GOT3 (cell line): ENCODE measurements at places on chromosomes 4 and X.

DNA sequence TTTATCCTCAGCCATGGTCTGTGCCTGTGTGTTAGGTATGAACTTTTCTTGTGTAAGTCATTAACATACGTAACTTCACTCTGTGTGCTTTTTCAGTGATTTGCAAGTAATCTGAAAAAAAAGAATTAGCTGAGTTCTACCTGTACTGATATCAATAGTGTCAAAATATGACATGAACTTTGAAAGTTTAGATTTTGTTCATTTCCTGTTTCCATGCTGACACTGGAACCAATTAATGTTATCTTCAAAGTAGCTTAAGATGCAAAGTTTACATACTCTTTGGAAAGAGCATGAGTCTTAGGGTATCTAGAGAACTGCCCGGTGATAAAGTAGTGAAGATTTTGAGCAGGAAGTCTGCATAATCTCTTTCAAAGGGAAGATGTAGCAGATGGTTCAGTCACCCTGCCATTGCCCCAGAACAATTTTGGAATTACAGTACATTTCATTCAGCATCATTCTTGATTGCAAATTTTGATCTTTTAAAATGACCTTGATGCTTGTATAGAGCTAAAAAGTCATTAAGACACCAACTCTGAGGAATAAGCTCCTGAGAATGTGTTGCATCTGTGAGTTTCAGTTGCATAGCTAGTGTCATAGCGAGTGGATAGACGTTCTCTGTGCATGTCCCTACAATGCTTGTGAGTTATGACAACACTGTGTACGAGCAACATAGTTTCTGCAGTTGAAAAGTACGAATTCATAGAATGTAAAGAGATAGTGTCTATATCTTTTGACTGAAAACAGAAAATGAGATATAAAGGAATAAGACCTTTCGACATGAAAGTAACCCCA is 130.5 kb downstream of the PTTG2 start:
- DNase-seq = no peak

DNA sequence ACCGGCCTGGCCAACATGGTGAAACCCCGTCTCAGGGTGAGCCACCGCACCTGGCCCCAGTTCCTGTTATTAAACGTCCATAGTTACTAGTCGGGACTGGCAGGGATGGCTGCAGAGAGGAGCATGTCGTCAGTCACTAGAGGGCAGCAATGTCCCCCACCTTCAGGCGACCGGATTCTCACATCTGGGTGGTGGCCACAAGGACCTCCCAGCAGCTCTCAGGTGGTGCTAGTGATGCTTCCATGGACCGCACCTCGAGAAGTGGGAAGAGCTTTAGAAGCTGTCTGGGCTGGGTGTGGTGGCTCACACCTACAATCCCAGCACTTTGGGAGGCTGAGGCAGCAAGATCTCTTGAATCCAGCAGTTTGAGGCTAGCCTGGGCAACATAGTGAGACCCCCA is 13.3 kb upstream of the IL3RA start:
- DNase-seq = no peak

DNA sequence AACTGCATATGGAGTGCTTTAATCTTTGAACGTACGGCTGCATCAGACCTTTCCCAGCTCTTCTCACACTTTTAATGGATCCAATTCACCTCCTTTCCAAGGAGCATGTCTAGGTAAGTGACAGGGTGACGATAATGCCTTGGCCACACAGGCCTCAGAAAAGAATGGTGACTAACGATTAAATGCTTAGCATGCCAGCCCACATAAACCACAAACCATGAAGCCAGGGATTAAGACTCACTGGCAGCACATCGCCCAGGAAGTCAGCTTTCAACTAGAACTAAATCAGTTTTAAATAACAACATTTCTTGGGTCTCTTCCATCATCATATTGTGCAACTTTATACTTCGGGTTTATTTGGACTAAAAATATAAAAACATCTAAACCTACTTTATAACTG is 28.7 kb downstream of the INPP4B start:
- DNase-seq = no peak

- DNase-seq = no peak
Observed at GRCh38 chr4:1968686-1969295, 40.0 kb downstream of the NELFA start.

DNA sequence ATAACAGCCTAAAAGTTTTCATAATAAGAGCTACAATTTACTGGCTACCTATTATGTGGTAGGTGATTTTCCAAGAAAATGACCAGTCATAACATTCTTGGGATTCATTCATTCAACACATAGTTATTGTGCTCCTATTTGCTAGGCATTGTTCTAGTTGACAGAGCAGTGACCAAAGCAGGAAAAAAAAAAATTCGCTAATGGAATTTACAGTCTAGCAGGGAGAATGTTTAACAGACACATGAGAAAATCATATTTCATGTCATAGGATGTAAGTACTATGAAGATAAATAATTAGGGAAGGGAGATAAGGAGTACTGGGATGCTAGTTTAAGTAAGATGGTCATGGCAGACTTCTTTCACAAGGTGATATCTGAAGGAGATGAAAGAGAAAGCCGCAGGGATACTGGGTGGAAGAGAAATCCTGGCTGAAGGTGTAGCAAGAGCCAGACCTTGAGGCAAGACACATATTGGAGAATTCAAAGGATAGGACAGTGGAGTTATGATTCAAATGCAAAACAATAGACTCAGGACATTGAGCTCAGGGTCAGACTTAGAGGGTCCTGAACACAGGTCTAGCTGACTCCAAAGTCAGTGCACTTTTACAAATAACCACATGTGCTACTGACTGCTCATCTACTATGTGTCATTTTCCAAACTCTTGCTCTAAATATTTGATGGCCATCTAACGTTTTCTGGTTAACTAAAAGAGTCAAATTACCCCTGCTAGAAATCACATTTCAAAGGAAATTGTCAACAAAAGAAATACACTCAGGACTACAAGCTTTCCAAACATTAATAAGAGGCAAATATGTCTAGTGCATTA is 20.4 kb downstream of the SPCS3 start:
- no peak for DNase-seq

DNA sequence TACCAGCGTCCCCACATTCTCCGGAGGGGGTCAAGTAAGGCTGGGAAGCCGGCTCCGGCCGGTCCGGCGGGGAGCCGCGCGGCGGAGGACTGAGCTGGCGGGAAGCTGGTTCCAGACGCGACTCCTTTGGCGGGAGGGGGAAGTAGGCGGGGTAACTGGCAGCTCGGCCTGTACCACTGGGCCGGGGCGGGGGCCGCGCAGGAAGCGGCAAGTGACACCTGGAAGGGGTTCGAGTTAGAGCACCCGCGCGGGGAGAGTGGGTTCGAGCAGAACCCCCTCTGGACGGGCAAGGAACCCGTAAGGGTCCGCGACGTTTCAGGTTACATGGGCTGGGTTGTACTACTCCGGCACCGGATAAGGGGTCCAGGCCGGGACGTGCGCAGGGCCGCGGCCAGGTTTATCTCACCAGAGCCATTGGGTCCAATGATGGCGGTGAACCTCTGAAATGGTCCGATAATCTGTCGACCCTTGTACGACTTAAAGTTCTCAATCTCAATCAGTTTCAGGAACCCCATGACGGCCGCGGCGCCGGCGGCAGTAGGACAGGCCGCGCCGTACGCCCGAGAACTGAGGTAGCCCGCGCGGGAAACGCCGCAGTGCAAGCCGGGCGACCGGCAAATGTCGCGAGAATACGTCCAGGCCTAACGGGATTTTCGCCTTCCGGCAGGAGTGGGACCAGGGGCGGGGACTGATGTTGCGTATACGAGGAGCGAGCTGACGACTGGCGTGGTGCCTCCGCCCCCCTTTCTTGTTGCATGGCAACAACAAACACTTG is at the start of gene SMC1A:
Gene SMC1A (minus strand): TSS at position 569 of the 775 bp plus-strand sequence. CDS start 54 bp downstream, at position 515.
- peak; percentile 87 for DNase-seq

- DNase-seq = no peak
Observed at GRCh38 chrX:76148041-76148665, 24.7 kb upstream of the PBDC1 start.

DNA sequence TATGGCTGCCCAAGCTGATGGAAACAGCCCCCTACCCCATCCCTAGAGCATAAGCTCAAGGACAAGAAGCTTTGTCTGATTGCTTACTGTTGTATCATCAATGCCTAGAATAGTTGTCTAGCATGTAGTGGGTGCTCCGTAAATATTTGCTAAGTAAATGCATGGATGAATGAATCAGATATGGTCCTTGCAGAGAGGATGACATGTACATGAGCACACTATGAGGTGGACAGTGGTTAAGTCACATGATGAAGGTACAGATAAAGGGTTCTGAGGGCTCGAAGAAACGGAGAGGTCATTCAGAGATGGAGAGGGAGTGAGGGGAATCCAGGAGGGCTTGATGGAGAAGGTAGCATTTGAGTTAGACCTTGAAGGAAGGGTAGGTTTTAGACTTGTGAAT is 214.2 kb downstream of the RBMX2 start:
- DNase-seq = no peak

DNA sequence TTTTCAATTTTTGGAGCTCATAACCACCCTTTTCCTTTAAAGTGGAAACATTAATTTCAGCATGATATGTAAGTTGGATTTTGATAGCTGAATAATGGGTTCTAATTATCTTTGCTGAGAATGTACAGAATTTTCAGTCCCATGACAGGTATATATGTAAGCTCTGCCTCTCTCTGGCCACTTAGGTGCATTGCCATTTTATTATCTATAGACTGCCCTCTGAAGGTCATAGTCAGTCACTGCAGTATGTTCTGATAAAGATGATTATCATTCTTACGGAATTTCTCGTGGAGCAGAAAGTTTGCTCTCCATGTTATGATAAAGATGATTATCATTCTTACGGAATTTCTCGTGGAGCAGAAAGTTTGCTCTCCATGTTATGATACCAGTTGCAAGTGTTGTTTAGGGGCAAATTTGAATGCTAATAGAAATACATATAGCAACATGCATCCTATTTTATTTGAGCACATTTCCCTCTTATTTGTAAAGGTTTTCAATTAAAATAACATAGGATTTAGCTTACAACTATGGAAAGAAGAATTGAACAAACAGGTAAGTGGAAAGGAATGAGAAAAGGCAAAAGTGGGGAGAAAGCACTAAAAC is 10.4 kb downstream of the AFP start:
- no peak for DNase-seq

DNA sequence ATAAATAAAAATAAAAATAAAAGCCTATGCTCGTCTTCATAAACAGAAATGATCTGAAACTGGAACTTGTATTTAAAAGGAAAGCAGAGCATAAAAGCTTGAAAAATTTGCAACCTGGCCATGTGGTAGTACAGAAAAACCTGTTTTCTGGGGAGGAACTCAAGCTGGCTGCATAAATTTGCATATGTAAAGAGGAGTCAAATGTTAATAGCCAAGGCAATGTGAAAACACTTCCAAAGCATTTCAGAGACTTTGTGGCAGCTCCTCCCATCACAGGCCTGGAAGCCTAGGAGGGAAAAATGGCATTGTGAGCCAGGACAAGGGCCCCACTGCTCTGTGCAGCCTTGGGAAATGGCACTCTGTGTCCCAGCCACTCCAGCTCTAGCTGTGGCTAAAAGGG is 727.9 kb upstream of the DIAPH2 start:
- no peak for DNase-seq

GRCh38 chrX:137172317-137172948 is 138.6 kb upstream of the GPR101 start:
- no peak for DNase-seq

DNA sequence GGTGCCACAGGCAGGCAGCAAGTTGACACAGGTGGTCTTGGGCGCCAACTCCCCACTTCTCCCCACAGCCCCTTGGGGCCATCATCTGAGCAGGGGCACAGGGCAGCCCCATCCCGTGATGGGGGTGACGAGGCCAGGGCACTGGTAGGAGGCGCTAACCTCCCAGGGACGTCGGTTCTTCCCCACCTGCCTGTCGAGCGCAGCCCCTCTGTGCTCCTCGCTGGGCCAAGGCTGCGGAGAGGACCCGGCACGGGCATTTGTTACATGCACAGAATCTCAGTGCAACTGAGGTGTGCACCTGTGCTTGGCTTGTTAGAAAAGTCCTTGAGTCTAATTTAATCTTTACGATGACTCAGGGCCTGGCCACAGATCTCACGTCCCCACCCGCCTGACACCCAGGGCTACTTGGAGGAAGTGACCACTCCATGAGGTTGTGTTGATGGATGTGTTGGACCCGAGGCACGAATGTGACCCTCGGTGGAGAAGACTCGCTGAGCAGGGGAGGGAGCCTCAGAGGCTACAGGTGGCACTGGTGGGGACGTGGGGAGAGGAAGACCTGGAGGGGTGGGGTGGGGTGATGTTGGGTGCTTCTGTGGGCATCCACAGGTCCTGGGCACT is 3.1 kb upstream of the SH3TC1 start:
- DNase-seq = no peak

DNA sequence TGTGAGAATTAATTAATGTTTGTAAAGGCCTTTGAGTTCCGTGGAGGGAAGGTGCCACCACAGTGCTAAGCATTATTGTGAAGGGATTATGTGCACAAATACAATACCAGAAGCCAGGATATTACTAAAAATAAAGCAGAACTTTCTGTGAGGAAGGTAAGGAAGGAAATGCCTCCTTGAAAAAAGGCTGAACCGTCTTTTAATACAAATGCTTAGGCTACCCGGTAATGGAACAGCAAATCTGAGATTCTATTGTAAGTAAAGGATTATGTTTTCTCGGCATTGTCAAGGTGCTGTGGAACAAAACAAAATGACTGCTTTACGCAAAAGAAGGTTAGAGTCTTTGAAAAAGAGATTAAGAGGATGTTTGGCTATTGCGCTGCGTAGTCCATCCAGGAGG is 57.9 kb upstream of the SPRY1 start:
- DNase-seq = no peak

GRCh38 chr4:172721659-172722058 is 447.0 kb upstream of the GALNT7 start:
- no peak for DNase-seq

DNA sequence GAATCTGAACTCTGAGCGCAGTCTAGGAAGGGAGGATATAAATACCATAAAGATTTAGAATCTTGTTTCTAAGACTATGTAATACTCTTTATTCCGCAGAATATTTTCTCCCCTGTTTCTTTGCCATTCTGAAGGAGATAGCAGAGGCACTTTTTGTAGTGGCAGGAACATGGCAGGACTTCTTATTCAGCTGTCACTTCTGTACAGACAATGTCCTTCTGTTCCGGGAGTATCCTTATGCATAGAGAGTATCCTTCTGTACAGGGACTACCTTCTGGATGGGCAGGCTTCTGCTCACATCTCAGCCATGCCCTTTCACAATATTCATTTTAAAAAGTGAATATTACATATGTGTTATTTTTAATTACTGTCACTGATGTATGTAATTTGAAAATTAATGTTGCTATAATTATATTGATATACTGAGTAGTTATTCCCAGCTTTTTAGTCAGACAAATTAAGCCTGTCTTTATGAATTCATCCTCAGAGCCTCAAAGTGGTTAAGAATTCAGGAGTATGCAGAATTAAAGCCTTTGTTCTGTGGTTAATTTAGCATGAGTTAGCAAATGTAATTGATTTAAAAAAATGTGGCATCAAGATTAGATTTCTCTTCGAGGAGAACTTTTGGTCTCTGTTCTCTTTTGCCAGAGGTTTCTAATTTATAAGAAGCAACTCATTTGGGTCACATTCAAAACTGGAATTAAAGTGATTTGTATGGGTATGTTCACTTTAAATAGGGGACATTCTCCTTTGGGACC is 174.4 kb downstream of the FHIP1A start:
- DNase-seq = no peak
